Effector CD4-positive, alpha-beta T cell (primary cell): ENCODE measurements at places on chromosomes 3 and 15.

DNA sequence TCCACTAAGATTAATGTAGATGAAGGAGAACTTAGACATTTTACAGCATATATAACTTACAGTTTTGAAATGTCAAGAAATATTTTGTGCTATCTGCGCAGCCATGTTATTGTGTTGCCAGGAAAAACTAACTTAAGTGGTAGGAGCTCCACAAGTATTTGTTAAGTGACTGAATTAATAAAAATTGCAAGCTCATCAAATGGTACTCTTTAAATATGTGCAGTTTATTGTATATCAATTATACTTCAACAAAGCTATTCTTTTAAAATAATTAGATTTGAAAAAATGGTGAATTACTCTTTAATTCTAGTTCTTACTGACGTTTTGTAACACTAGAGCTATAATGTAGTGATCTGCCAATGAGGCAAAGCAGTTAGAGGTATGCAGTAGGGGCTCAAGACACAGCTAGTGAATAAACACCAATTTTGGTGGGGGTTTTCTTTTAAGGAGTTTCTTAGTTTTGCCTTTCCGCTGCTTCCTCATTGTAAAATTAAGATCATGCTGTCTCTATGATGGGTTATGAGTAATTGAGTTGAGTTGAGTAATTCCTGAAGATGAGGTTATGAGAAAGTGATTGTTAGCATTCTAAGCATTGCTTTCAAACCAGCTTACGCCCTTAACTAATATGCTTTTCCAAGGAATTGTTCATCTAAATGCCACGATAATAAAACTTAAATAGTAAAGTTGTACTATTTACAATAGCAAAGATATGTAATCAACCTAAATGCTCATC, 10.9 kb upstream of the LXN start:
- no peak for DNase-seq

GRCh38 chr15:81825136-81825535, 220.7 kb downstream of the MEX3B start:
- no peak for DNase-seq

GRCh38 chr15:64249406-64249805, 86.6 kb upstream of the PPIB start:
- DNase-seq, result no peak

DNA sequence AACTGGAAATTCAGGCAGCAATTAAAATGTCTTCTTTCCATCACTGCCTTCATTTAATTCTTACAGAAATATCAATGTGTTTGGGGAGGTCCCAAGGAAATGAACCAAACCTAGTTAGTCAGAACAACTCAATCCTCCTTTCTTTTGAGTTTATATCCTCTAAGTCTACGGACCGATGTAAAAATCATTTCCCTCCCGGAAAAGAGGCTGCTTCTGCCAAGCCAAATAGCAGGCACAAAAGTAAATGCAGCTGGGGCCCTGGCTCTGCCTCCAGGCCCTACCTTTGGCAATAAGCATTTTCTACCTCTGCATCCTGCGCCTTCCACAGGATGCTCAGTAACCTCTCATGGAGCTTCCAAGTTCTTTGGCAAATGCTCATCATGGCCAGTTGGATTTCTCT, 122.5 kb upstream of the COL8A1 start:
- no peak for DNase-seq

GRCh38 chr3:128168836-128169235, 15.6 kb downstream of the EEFSEC start:
- DNase-seq, result no peak

DNA sequence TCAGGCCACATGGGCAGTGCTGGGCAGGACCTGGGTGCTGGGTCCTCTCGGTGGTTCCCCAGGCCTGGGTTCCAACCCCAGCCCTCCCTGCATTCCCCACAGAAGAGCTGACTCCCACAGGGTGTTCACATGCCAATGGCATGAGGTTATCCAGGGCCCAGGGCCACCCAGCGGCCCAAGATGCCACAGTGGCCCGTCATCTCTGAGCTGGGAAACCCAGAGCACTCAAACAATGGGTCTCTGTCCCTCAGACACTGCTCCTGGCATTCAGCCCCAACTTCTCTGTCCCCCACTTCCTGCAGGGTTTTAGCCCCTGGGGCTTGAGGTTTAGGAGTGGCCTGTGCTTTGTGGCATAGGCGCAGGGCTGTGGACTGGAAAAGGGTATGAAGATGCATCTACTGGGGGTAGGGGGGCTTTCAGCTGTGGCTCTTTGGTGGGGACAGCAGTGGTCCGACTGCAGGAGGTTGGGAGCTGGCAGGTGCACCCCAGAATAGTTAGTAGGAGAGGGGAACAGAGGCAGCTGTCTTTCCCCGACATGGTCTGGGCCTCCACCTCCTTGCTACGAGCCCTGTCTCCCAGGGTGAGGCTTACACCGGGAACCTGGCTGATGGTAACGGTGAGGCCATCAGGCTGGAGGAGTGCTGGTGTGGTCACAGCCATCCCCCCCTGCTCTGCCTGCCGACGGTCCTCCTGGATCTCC, 1.7 kb downstream of the CCDC9B start:
- DNase-seq, result no peak

GRCh38 chr3:21515417-21515816, 235.6 kb downstream of the ZNF385D start:
- no peak for DNase-seq

GRCh38 chr15:59532770-59533379, 78.7 kb upstream of the GCNT3 start:
- no peak for DNase-seq

DNA sequence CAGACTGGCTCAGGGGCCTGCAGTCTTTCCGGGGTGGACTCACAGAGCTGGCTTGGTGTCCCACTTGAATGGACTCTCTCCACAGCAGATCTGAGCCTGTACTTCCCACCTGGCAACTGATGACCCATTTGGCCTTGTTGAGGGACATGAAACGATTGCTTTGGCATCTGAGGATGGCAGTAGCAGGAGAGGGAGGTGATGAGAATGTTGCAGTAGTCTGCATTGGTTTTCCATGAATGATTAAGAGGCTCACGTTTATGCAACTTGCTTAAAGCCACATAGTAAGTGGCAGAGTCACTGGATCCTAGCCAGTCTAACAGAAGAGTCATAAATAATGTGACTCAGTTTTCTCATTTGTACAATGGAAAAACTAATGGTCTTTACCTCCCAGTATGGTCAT, 21.9 kb downstream of the IL20RB start:
- DNase-seq, result no peak

DNA sequence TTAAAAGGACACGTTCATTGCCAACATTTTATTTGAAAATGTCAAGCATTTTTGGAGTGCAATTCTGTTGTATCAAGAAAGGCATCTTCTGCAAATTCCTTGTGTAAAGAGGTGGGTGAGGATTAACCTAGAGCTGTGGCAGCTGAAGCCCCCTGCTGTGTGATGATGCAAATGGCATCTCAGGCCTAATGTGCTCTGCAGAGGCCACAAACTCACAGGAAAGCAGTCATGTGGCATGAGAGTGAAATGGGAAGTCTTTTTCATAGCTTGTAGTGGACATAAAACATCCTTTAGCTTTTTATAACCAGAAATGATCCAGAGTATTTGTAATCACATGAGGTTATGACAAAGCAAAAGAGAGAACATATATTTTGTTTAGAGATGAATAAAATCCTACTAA, 6.4 kb downstream of the CADM2 start:
- no peak for DNase-seq

GRCh38 chr15:51696566-51696965, 15.3 kb downstream of the SCG3 start:
- no peak for DNase-seq

- DNase-seq, result no peak
Observed at GRCh38 chr3:149226776-149227175, 5.1 kb upstream of the CP start.

GRCh38 chr15:52422001-52422400, 106.7 kb downstream of the MYO5A start:
- DNase-seq, result no peak

- DNase-seq, result no peak
Observed at GRCh38 chr3:48594417-48595049, 596 bp downstream of the COL7A1 start.

GRCh38 chr3:58190882-58191281, 19.9 kb downstream of the DNASE1L3 start:
- DNase-seq, result no peak

DNA sequence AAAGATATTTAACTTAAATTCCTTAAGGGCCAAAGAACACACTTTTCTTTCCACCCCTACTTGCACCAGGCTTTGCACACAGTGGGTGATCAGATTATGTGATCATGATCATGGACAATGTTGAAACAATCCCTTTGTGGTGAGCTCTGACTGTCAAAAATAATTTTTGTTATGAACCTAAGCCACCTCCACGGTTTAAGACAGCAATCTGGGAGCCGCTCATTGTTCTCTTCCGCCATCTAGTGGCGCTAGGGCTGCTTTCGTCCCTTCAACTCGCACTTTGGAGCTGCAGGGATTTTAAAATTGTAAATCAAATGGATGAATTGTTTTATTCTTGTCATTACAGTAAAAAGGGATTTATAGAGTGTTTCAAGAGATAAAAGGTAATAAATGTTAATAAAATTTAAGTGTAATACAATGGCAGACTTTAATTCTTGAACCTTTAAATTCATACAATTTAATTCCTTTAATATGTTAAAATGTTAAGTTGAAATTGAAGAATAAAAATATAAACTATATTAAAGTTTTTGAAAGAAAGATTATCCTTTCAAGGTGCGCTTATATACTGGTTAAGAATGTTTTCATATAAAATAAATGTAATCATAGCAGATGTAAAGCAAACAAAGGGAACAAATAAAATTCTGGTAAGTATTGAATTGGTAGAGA, 45.3 kb upstream of the ARL6 start:
- DNase-seq, result peak; percentile 49

DNA sequence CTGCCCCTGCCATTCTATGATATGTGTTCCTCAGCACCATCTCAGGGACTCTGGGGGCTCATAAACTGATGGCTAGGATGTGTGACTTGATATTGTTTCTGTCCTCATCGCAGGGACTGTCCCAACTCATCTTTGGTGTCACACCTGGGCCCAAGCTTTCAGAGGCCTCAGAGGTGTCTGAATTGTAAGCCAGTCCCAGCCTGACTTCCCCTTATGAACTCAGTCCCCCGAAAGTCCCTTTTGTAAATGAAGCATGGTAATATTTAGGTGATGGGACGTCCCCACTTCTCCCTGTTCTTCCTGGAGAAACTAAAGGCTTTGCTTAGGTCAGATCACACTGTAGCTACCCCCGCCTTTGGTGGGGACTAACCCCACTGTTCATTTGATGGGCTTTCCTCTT, 142.4 kb upstream of the TLE3 start:
- no peak for DNase-seq

- no peak for DNase-seq
Observed at GRCh38 chr3:59644479-59645402, 594.9 kb upstream of the CFAP20DC start.

- no peak for DNase-seq
Observed at GRCh38 chr3:119542168-119542767, 17.1 kb downstream of the CD80 start.

DNA sequence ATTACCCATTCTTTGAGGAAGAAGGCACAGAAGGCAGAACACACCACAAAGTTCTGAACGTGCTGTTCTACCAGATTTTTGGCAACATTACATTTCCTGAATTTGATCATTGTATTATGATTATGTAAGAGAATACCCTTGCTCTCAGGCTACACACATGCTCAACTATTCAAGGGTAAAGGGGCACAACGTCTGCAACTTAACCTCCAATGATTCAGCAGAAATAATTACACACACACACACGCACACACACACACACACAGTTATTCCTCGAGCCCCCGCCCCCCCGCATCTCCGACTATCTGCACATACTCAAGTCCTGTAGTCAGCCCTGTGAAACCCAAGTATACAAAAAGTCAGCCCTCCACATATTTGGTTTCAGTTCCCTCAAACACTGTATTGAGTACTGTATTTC, 26.8 kb downstream of the RPN1 start:
- no peak for DNase-seq

GRCh38 chr15:62391641-62392262, 226.7 kb upstream of the C2CD4B start:
- no peak for DNase-seq

- no peak for DNase-seq
Observed at GRCh38 chr15:65051266-65051665, 6.1 kb downstream of the SLC51B start.

- DNase-seq, result no peak
Observed at GRCh38 chr3:108894981-108895380, 58.7 kb downstream of the GUCA1C start.

DNA sequence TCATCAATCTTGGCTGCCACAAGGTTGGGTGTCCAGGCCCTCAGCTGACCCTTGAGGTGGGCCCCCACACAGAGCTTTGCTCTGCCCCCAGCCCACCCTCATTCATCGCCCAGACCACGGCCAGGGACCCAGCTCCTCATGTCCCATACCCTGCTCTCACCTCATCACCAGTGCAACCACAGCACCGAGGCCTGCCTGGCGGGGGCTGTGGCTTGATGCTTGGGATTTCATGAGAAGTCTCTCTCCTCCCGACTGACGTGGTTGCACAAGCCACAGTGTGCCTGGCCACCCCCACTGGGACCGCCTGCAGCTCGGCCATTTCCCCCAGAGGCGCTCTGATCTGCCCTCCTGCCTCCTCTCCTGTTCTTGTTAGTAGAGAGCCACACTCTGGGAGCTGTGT, 45.4 kb upstream of the MTMR10 start:
- no peak for DNase-seq

- peak; percentile 60 for DNase-seq
Observed at GRCh38 chr3:50154840-50155490, at the start of gene SEMA3F. Gene SEMA3F (plus strand): TSS chr3:50155324. CDS start chr3:50159623, 4,299 bp downstream.

- no peak for DNase-seq
Observed at GRCh38 chr3:136281966-136282520, 31.9 kb downstream of the PCCB start.

DNA sequence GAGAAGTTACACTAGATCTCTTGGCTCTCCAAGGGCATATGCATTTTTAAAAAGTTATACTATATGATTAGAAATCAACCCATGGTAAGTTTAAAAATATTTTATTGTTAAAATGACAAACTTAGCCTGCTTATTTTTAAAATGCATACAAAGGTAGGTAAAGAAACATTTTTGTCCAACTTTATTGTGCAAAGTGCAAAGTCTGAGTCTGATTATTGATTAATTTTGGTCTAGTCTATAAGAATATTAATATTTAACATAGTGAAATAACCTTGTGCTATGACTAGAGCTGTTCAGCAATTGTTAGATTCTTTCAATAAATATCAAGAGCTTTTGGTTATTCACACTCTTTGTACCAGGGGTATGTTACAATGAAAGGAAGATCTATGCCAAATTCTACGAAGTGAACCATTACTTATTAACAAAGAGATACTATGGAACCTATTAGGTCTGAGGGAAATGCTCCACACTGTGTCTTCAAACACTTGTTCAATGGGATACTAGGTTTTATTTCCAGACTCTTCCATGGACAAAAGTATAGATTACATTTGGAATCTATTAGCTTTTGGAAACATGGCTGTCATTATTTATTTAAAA, 70.4 kb downstream of the DIPK2A start:
- DNase-seq, result no peak

DNA sequence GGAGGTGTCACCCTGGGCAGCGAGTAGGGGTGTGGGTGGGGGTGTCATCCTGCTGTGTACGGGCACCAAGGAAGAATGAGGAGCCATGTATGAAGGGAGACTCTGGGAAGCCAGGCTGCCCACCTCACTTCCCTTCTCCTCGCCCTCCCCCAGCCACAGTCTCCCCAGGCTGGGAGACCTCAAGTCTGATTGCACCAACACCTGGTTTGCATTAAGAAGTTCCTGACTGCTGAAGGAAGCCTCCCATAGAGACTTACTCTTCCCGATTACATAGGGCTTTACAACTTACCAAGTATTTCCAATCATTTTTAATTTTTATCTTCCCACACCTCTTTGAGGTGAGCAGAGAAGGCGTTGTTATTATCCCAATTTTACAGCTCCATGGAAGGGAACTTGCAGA, 29.5 kb upstream of the SMAD3 start:
- no peak for DNase-seq
